ENCODE measurements at places on chromosomes 16 and 17. TPM values are rescaled to one million over a fixed set of nuclear protein-coding genes. Genes with fewer than 3 reads are reported as not detected.

- DNase-seq, result no peak
Measured at GRCh38 chr17:41064301-41064700, 1.4 kb downstream of the KRTAP2-4 start.

The PITPNM3 gene
- 10.4 TPM for total RNA-seq

The ZNF385C gene
- not detected for total RNA-seq

DNA sequence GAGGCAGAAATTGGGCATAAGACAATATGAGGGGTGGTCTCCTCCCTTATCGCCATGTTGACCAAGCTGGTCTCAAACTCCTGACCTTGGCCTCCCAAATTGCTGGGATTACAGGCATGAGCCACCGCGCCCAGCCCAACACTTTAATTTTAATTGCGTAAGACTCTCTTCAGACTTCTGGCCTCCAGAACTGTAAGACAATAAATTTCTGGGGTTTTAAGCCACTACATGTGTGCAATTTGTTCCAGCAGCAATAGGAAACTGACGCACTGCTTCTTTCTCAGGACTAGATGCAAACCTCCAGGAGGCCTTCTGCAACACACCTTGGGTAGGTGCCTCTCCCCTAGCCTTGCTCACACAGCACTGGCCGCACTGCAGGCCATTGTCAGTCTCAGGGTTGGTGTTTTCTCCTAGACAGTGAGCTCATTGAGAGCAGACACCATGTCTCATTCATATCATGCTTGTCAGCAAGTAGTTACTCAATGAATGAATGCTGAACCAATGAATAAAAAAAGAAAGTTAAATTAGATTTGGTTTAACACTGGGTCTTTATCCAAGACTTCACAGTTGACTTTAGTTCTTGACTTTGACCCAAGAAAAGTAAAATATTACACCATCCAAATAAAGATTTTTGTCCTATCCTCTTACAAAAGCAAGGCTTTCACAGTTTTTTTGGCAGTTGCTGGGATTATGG lies 5.5 kb upstream of the ACSF2 start:
- DNase-seq, result no peak

- DNase-seq, result no peak
Measured at GRCh38 chr17:11391134-11391533, 150.1 kb downstream of the SHISA6 start.

- no peak for DNase-seq
Measured at GRCh38 chr17:72273289-72274056, 152.7 kb downstream of the SOX9 start.

DNA sequence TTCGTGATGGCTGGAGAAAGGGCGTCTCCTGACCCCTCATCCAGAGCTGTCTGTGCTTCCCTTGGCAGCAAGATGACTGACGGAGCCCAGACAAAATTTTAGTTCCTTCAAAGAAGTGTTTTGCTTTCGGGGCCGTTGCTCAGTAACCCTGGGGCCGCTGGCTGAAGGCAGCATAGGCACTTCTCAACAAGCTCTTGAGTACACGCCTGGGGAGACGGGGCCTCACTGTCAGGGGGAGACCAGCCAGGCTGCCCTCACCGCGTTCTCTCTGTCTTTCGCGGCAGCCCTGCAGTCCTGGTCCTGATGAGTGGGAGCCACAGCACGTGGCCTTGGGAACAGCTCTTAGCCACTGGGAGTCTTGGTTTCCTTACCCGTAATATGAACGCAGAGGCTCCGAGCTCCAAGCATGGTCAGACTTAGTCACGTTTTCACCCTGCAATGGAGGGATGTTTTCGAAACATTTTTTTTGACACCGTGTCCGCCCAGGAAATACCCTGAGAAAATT lies 86.0 kb downstream of the IRF8 start:
- no peak for DNase-seq

The CD300LB gene
- not detected for total RNA-seq

DNA sequence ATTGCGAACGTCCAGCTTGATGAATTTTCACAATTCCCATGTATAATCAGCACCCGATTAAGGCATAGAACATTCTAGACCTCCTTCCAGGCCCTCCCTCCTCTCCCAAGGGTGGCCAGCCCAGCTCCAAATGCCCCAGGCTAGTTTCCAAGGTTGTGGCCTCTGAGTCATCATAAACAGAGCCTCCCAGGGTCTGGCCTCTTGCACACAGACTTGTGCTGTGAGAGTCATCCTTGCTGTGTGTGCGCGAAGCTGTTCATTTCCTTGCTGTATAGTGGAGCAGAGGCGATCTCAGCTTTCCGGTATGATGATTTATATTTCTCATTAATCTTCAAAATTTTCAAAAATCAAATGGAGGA lies 20.5 kb upstream of the JPH3 start:
- peak; percentile 95 for DNase-seq

The CD300E gene
- total RNA-seq, result 0.21 TPM

- DNase-seq, result peak; percentile 87
Measured at GRCh38 chr16:81730090-81731051, 48.7 kb upstream of the PLCG2 start.

- no peak for DNase-seq
Measured at GRCh38 chr16:81456523-81457325, 12.1 kb downstream of the CMIP start.

The TAT gene
- 6.7 TPM for total RNA-seq

The HEATR9 gene
- not detected for total RNA-seq

- no peak for DNase-seq
Measured at GRCh38 chr17:28725660-28726225, 290 bp downstream of the TLCD1 start.

- no peak for DNase-seq
Measured at GRCh38 chr16:11697319-11697718, 29.1 kb downstream of the SNN start.

The LRRC75A gene
- total RNA-seq, result 1.2 TPM

DNA sequence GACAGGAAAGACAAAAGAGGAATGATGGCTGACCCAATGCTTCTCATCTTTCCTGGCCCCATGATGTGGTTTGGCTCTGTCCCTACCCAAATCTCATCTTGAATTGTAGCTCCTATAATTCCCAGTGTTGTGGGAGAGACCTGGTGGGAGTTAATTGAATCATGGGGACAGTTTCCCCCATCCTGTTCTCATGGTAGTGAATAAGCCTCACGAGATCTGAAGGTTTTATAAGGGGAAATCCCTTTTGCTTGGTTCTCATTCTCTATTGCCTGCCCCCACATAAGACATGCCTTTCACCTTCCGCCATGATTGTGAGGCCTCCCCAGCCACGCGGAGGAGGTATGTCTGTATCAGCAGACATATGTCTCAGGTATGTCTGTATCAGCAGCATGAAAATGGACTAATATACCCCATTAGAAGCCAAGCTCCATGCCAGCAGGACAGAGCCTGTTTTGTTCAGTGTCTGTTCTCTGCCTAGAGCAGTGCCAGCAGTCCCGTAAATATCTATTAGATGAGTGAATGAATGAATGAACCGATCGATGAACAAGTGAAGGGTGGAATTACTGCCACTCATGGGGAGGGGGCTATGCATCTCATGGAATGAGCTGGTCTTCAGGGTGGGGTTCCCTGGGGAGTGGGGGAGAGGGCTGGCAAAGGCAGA lies 304.4 kb downstream of the SOX9 start:
- DNase-seq, result peak; percentile 50

- DNase-seq, result no peak
Measured at GRCh38 chr17:34582185-34582900, 3.0 kb downstream of the TMEM132E start.

GRCh38 chr16:3661922-3662321 lies 7.4 kb downstream of the DNASE1 start:
- no peak for DNase-seq

The SEPTIN12 gene
- not detected for total RNA-seq

- no peak for DNase-seq
Measured at GRCh38 chr17:47895347-47895855, 635 bp upstream of the SP2 start.

The SMIM22 gene
- total RNA-seq, result not detected

The HSF5 gene
- not detected for total RNA-seq

The DOK4 gene
- total RNA-seq, result 40.2 TPM

The MPV17L gene
- total RNA-seq, result 0.75 TPM

DNA sequence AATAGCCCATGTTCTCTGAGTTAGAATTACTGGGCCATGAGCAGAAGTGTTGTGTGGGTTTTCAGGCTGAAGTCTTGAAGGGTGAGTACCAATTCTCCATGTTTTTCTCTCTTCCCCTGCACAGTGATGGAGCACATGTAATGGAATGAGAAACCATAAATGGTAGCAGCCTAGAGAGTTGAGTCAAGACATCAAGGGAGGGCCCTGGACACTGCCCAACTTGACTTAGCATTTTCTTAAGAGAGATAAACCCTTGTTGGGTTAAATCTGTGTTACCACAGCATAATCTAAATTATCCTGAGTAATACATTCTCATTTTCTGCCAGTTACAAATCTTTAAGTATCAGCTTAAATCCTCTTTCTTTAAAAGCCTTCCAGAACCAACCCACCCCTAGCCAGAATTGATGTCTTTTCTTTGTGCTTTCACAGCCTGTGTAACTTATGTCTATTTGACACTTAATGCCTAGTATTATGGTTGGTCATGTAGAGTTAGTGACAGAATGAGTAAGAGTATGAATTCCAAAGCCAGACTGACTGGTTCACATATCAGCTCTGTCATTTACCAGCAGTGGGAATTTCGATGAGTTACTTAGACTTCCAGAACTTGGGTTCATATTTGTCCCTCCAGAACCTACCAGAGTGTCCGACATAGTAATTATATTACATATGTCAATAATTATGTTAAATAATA lies 27.0 kb upstream of the RGS9 start:
- no peak for DNase-seq

DNA sequence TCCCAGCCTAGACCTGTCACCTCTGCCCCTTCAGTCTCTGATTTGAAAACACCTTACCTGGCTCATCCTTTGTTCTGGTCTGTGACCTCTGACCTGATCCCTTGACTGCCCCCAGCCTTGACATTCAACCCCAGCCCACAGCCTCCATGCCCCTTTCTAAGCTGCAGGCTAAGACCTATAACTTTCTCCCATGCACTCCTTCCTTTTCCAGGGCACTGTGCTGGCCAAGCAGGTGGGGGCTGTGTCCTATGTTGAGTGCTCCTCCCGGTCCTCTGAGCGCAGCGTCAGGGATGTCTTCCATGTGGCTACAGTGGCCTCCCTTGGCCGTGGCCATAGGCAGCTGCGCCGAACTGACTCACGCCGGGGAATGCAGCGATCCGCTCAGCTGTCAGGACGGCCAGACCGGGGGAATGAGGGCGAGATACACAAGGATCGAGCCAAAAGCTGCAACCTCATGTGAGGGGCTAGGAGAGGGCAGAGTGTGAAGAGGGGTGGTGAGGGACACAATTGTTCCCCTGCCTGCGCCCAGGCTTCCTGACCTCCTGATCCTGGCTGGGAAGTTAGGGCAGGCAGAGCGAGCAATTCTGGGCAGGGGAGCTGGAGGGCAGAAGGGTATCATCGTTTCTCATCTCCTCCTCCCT lies 3.3 kb downstream of the RND2 start:
- no peak for DNase-seq

DNA sequence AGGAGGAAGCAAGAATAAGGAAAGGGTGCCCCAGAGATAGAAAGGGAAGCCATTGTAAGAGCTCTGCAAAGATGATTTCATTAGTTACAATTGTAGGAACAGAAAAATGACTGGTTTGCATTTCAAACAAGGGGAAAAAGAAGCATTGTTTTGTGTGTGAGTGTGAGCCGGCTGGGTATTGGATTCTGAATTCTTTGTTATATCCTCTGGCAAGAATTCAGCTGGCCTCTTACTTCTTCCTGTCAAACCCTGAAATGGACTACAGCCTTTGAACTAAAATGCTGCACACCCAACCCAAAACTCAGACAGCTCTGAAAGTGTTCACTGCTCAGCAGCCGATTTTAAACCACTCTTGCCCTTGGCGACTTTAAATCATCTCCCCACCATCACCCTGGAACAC lies 461.3 kb downstream of the PMP22 start:
- no peak for DNase-seq

DNA sequence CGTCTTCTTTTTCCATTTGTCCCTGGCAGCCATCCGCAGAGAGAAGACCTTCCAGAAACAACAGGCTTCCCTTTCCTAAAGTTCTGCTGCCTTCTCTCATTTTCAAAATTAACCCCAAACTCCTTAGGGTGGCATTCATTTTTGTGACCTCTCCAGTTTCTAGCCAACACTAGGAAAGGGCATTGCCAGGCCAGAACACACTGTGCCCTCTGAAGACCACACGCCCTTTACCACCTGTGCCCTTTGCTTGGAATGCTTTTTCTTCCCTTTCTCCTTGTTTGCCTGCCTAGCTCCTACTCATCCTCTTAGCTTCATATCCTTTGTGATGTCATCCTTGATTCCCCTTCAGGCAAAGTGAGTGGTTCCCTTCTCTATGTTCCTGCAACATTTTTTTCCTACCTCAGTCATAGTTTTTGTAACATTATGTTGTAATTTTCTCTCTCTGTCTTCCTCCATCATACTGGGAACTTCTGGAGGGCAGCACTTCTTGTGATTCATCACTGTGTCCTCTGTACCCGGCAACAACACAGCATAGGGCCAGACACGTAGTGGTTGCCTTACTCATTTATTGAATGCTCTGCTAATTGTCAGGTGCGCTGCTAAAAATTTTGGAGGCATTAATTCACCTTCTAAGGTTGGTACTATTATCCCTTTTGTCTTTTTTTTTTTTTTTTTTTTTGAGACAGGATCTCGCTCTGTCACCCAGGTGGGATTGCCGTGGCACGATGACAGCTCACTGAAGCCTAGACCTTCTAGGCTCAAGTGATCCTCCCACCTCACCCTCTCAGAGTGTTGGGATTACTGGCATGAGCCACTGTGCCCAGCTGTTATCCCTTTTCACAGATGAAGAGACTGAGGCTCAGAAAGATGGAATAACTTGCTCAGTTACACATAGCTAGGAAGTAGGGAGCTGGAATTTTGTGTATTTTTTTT lies 1.0 kb downstream of the KAT8 start:
- no peak for DNase-seq

DNA sequence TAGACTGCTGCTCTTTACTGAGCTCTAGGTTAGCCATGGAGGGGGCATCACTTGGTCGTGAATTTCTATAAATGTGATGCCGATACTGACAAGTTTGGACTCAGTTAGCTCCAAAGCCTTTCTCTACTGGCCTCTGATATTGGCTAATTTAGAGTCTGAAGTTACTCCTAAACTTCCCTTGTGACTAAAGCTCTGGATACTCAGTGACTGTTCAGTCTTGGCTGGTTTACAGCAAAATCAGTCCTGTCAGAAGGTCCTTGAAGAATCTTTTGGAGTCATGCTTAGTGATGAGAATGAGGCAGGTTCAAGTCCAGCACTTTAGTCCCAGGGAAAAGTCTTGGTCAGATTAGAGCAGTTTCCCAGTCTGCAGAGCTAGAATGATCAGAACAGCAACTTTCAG lies 197.5 kb upstream of the HS3ST4 start:
- no peak for DNase-seq

The CA5A gene
- total RNA-seq, result not detected

- no peak for DNase-seq
Measured at GRCh38 chr17:45320931-45321461, 4.2 kb upstream of the MAP3K14 start.

- no peak for DNase-seq
Measured at GRCh38 chr16:73798471-73798870, 498.1 kb upstream of the PSMD7 start.

GRCh38 chr17:27082023-27082774 lies 211.7 kb upstream of the WSB1 start:
- DNase-seq, result no peak
